ENCODE measurements at places on chromosomes 3 and 15.

DNA sequence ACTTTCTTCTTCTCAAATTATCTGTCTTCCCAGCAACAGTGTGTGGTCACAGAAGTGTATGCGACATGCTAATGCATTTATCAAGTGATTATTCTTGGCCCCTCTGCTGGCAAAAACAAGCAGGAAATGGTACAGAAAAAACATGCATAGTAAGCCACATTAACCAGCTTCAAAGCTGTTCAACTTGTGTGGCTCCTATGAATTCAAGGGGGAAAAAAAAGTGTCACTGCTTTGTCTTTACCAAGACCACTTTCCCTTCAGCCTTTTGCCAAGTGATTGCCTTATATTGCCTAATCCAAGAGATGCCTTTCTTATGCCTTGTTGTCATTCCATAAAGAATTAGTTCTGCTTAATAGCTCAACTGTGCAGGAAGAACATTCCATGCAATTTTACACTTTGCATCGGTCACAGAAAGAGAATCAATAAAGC, 39.1 kb downstream of the PRTG start:
- no peak for DNase-seq

- DNase-seq, result no peak
These were observed 46.4 kb downstream of the IL1RAP start for GRCh38 chr3:190560013-190560895.

DNA sequence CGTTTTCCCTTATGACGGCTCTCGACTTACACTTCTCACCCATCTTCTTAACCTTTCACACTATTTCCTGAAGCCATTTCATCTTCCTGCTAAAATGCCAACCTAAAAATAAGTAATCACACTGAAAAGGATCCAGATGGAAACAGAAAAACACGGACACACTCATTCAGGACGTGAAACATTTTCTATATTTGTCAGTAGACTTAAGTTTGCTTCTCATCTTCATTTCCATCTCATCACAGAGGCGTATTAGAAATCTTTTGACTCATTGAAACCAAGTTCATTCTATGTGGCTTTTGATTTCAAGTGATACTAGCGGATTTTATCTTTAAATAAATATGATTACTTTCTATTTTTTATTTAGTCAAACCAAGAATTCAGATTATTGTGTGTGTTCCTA, 27.4 kb upstream of the DLG1 start:
- no peak for DNase-seq

- DNase-seq, result no peak
These were observed 12.1 kb downstream of the SGO1 start for GRCh38 chr3:20173844-20174410.

GRCh38 chr15:29864501-29864900, 42.2 kb upstream of the TJP1 start:
- no peak for DNase-seq

- no peak for DNase-seq
These were observed 86.5 kb upstream of the FOXB1 start for GRCh38 chr15:59917504-59918157.

DNA sequence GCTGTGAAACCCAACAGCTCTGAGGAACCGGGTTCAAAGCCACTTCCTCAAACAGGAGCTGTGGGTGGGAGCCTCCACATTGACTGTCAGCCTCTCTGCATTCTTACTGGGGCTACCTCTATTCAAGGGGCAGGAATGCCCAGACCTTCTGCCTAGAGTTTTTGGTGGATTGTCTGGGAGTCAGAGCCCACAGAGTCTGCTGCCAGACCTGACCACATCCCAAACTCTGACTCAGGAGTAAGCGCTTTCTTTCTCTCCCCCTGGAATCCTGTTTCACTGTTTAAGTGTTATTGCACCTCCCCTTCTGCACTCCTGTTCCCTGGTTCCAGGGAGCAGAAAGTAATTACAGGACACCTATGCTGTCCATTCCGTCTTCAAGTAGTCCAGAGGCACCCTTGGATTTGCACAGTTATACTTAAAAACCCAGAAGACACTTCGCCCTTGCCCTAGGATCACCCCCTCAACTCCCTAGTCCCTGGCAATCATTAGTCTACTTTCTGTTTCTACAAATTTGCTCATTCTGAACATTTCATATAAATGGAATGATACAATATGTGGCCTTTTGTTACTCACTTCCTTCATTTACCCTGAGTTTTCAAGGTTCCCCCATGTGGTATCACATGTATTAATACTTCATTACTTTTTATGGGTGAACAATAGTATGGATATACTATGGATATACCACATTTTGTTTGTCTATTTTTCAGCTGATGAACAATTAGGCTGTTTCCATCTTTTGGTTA, 37.9 kb upstream of the TJP1 start:
- no peak for DNase-seq

GRCh38 chr3:102481050-102481449, 46.2 kb downstream of the ZPLD1 start:
- no peak for DNase-seq
